ENCODE measurements at places on chromosomes 4 and X.

DNA sequence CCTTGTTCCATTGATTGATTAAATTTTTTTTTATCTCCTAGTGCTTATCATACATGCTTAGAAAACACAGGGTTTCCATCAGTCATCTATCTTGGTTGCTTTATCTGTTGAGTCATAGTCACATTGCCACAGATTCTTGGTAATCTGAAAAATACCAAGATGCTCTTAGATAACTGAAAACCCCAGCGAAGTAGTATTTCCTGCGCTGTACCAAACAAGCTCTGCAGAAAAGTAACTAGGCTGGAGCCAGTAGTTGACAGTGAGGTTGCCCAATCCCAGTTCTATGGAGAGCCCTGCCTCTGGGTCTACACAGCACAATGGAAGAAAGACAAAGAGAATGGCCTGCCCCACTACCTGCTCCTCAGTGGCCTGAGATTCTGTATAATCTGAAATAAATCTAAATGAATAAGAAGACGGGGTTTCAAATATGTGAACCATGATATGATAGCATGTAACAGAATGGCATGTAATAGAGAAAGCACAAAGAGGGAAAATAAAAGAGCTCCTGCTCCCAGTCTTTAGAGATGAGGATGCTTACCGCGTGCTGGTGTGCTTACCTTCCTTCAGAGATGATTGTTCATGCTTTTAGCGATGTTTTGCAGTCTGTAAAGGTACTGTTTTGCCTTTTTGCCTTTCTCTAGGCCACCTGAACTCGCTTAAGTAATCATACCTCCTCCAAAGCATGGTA, 55.3 kb upstream of the RAPGEF2 start:
- DNase-seq, result no peak

- no peak for DNase-seq
Measured at GRCh38 chrX:97315939-97316338, 432.2 kb downstream of the RPA4 start.

DNA sequence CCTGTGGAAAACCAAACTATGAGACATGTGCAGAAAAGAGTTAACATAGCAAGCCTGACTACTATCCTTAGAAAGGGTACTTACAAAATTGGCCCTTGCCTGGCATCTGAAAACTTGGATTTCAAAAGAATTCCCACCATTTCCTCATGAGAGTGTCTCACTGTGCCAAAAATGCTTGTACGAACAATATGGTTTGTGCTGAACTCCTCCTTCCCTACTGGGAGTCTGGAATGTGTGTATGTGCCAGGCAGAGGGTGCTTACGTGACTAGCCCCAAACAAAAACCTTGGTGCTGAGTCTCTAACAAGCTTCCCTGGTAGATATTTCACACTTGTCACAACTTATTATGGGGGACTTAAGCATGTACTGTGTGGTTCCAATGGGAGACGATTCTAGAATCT, 81.7 kb upstream of the GIMD1 start:
- no peak for DNase-seq

DNA sequence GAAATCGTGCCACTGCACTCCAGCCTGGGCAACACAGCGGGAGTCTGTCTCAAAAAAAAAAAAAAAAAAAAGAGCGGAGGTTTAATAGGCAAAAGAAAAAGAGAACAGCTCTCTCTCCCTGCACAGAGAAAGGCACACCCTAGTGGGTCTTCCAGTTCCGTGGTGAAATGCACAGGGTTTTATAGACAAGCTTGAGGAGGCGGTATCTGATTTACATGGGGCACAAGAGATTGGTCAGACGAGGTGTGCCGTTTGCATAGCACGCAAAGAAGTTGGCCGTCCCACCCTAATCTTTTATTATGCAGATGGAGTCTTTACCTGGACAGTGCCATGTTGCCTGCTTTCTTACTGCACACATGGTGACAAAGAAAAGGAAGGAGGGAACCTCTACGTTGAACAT, 33.5 kb upstream of the REST start:
- no peak for DNase-seq

- no peak for DNase-seq
Measured at GRCh38 chr4:184664445-184665210, 15.1 kb downstream of the PRIMPOL start.

GRCh38 chr4:161813889-161814288, 349.9 kb downstream of the FSTL5 start:
- no peak for DNase-seq

DNA sequence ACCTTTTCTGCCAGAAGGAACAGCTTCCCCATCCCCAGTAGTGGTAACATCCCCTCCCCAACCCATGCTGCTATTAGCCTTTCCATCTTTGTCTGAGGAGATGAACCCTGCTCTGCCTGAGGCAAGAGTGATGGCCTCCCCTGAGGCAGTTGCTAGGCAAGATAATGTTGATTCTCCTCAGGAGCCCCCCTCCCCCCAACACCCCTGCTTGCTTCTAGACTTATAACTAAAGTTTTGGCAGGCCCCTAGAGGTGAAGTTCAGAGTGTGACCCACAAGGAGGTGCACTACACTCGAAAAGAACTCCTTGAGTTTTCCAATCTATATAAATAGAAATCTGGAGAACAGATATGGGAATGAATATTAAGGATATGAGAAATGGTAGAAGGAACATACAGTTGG, 962.5 kb downstream of the ADGRL3 start:
- no peak for DNase-seq

- DNase-seq, result no peak
Measured at GRCh38 chr4:63211375-63211774, 1197.9 kb downstream of the TECRL start.

- no peak for DNase-seq
Measured at GRCh38 chr4:182495645-182496385, 252.6 kb downstream of the TENM3 start.

GRCh38 chrX:127963696-127964095, 88.5 kb downstream of the ACTRT1 start:
- no peak for DNase-seq

DNA sequence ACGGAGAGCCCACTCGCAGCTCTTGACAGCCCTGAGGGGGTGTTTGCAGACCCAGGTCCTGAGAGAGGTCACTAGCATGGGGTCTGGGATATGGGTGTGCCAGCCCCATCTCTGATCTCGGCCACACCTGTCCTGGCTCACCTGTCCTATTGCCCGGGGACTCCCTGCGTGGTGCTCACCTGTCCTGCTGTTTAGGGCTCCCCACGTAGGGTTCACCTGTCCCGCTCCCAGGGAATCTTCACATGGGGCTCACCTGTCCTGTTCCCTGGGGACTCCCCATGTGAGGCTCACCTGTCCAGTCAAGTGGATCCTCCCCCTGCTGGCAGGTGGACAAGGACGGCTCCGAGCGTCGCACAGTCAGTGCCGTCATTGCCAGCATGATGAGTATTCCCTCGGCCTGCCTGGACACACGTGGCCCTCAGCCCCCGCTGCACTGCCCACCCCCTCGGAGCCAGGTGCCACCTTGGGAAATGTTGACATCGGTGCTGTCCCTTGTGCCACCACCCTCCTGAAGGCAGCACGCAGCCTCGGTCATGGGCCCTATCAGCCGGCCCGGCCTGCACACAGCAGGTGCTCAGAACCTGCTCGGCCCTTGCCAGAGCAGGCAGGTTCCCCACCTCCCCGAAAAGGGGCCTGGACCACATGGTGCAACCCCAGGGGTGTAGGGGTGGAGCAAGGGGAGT, 6.3 kb downstream of the SLC49A3 start:
- no peak for DNase-seq

DNA sequence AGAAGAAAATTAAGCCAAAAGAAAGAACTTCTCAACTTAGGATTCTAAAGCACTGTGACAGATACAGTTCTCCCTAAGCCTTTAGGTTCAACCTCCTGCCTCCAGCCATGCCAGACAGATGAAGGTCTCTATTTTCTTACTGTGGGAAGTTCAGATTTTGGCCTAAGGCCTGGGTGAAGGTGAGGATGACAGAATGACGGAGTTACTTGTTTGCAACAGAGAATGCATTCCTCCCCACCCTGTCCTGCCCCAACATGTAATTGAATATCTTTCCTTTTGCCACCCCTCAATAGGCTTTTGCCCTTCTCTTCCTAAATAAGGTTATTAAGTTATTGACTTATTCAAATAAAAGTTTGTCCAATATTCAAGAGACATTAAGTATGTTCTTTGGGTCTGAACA, 25.6 kb downstream of the SLC16A2 start:
- DNase-seq, result no peak

- no peak for DNase-seq
Measured at GRCh38 chr4:7402526-7402925, 32.2 kb downstream of the PSAPL1 start.

GRCh38 chrX:15430584-15430983, 46.4 kb upstream of the VEGFD start:
- DNase-seq, result no peak

DNA sequence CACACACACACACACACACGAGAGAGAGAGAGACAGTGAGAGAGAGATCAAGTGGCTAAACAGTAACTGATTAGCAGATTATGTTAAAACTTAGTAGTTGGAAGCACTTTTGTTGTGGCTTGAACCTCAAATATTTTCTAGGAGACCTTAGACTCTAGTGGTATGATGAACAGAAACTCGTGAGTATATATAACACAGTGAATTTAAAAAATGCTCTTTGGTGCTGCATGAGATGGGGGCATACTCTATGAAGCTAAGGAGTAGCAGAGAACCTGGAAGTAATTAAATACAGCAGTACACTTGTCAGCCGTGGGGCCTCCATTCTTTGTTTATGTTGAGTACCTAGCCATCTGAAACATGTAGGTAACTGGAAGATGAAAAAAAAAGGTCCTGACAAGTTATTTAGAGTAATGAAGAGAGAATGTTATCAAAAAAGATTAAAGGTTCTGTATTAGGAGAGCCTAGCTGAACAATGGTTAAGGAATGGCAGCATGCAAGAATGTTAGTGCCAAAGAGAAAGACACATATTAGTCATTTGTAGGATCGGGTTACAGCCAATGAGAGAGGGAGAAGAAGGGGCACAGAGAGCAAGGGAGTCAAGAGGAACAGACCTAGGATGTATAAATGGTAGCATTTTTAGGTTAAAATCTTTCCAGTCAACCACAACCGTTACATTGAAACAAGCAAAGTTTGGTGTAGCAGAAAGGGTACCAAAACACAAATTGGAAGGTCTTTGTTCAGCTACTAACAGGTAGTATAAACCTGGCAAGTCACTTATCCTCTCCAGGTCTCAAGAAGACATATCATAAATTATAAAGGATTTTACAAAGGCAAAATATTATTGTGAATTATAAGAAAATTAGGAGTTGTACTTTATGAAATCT, 316.7 kb upstream of the DIPK2B start:
- no peak for DNase-seq

- no peak for DNase-seq
Measured at GRCh38 chrX:149199734-149200133, 305.4 kb downstream of the IDS start.

DNA sequence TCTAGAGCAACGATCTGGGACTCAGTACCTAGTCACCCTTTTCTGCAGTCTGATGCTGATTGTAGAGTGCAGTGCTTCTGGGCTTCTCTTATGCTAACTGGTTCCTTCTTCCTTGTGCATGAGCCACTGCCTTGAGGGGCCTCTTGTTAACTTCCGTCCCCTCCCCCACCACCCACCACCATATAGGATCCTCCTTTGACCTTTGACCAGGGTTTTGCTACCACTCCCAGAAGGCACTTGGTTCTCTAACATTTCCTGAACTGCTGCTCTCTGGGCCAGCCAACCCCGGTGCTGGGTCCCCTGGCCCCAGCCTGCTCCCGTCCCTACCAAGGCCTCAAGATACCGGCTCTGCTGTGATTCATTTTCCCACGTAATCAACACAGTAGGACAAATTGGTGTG, 104.6 kb upstream of the KLF3 start:
- no peak for DNase-seq

DNA sequence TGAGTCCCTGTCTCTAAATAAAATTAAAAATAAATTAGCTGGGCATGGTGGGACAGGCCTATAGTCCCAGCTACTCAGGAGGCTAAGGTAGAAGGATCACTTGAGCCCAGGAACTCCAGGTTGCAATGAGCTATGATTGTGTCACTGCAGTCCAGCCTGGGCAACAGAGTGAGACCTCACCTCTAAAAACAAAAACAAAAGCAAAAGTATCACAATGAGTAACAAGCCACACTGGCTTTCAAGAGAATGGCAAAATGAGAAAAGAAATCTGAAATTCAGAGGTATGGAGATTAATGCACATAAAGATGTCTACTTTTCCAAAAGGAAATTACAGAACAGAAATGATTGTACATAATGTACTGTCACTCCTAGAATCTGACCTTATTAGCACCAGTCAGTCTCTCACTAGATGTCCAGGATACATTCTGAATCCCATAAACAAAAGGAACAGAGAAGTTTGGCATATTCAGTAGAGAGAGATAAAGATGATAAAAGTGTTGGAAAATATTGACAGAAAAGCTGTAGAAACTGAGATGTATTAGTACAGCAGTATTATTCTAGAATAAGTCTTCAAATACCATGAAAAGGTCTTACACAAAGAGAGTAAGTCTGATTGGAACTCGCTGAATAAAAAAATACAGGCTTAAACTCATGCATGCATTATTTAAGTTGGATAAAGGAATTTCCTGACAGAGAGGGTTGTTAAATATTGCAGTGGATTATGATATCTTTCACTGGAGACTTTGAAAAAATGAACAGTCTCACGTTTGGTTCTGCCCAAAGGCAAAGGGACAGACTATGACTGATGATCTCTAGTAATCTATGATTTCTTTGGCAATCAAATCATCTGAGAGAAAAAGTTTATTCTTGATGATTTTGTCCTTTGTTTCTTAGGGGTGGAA, 102.5 kb downstream of the SH3RF1 start:
- DNase-seq, result no peak

- no peak for DNase-seq
Measured at GRCh38 chr4:117784266-117784665, 250.0 kb upstream of the NDST3 start.

GRCh38 chrX:13254076-13254785, 65.6 kb downstream of the ATXN3L start:
- no peak for DNase-seq

DNA sequence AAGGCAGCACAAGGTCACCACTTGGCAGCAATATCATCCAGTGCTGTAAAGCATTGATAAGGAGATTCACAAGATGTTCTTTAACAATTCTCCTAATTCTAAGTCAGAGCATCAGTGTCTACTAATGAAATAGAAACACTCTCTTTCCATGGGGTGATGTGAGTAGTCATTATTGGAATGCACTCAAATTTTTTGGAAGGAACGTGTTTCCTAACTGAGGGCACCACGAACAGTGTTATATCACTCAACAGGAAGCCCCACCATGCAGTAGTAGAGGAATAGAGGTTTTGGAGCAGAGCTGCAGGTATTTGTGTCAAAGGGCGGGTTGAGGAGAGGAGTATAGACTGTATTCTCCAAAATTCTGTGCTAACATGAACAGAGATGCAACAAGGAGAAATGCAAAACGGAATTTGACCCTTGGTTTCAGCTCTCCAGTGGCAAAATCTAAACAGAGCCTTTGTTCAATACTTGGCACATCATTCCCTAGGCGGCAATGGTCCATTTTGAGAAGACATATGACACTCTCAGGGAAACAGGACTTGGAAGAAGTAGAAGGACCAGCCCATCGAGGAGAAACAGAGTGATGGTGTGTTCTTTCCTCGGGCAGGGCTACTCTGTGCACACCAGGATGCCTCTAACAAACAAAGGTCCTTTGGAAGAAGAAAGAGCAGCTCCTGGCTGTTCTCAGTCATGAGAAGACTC, 98.9 kb downstream of the CPEB2 start:
- DNase-seq, result no peak

GRCh38 chrX:45758319-45758718, 557.6 kb upstream of the DIPK2B start:
- no peak for DNase-seq

GRCh38 chr4:104352211-104352610, 142.5 kb downstream of the CXXC4 start:
- no peak for DNase-seq

- DNase-seq, result no peak
Measured at GRCh38 chr4:140523370-140523856, 555 bp upstream of the ELMOD2 start.
